ENCODE measurements at places on chromosomes 11 and 22.

GRCh38 chr11:84607975-84608836 lies 1018.9 kb downstream of the DLG2 start:
- DNase-seq, result no peak

DNA sequence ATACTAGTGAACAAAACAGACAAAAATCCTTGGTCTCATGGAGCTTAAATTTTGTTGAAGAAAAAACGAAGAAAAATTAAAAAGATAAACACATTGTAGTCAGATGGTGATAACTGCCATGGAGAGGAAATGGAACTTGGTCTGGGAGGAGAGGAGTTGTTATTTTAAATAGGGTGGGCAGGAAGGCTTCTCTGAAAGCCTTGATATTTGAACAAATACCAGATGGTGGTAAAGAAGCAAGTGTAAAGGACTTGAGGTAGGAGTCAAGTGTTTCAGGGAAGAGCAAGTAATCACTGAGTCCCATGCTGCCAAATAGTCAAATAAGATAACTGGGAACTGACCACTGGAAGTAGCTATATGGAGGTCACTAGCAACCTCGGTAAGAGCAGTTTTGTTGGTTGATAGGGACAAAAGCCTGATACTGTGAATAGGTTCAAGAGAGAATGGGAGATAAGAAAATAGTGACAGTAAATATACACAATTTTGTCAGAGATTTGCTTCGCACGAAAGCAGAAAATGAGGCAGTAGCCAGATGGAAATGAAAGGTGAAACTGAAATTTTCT lies 55.1 kb downstream of the SESN3 start:
- no peak for DNase-seq

GRCh38 chr11:47987310-47987709 lies 7.0 kb downstream of the PTPRJ start:
- no peak for DNase-seq

DNA sequence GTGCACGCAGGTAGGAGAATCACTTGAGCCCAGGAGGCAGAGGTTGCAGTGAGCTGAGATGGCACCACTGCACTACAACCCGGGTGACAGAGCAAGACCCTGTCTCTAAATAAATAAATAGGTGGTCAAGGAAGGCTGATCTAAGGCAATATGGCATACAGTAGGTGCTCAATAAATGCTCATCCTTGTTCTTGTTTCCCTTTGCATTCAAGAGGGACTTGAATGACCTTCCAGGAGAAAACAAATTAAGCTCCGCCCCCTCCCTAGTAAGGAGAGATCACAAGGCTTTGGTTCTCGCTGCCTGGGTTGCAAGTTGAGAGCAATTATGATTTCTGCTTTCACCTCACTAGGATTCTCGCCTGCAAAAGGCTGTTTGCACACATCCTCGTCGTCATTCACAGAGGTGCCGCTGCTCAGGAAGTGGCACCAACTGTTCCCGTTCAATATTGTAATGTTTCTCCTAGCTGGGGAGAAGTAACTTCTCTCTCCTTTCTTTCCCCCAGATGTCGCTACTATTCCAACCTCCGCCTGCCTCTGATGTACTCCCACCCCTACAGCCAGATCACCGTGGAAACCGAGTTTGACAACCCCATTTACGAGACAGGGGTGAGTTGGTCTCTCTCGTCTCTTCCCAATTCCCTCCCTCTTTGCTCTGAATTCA lies 51.8 kb upstream of the ASPHD2 start:
- DNase-seq, result no peak

DNA sequence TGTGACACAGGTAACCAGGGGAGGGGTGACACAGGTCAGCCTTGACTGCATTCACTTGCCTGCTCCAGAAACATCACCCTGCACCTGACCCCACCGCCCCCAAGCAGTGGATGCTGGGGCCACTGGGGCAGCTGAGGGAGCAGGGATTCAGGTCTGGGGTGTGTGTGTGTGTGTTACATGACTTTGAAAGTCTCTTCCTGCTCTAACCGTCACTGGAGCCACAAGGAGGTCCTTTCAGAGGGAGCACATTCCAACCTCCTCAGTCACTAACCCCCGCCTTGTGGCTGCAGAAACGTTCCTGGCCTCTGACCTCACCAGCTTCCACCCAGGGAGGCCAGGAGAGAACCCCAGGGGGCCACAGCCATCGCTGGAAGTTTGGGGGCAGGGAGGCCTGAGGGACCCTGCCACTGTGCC lies 2.9 kb upstream of the FOSL1 start:
- no peak for DNase-seq

DNA sequence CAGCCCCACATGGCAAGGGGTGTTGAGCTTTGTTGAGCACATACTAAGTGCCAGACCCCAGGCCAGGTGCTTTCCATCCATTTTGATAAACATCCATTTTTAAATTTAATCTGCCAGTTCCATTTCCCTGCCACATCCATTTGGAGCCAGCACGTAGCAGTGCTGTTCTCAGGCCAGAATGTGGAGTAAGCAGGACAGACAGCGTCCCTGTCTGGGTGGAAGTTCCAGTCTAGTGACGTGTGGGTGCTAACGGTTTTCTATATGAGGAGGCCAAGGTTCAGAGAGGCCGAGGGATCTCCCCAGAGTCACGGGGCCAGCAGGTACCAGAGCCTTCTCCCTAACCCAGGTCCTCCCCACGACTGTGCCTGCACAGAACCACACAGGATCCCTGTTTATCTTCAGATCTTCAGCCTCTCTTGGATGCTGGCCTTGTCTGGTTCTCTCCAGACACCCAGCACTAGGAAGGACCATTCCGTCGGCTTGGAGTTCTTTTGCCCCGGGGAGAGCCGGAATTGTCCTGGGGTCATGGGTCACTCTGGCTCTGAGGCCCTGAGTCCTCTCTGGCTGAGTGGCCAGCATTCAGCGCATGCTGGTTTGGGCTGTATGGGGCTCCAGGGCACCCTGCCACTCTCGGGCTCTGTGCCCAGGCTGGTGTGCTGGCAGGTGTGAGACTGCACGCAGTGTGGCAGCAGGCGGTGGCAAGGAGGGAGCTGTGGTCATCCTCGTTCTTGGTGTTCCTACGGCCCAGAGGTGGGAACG lies 63.6 kb upstream of the PPARA start:
- no peak for DNase-seq

DNA sequence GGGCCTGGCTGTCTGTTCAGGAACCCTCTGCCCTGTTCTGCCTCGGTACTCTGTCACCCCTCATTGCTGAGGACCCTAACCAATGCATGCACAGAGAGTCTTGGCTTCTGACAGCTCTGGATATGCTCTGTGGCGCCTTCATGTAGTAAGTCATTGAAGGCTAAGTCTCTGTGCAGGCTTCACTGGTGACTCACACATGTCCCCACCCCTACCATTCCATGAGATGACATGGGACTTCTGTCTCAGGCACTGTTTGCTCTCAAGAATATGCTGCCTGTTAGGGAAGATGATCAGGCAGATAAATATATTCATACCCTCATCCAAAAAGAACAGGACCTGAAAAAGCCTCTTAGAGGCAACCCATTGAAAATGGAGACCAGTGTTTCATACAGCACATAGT lies 43.6 kb upstream of the HORMAD2 start:
- no peak for DNase-seq

DNA sequence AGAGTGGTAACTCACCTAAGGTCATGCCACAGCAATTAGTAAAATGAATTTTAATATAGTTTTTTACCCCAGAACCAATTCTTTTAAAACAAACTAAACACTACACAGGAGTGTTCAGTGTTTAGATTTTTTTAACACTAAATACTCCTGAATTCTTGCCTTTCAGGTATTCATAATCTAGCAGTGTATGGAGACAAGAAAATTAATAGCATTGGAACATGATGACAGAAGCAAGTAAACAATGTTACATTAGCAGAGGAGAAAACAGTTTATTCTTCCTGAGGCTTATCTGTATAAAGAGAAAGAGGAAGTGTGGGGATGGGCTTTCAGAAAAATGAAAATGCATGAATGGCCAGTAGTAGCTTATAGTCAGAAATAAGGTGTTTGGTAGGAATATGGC lies 222.1 kb upstream of the FAT3 start:
- no peak for DNase-seq

- no peak for DNase-seq
Observed at GRCh38 chr22:22691716-22692701, 47.6 kb downstream of the GGTLC2 start.

GRCh38 chr11:79353706-79354105 lies 87.1 kb downstream of the TENM4 start:
- no peak for DNase-seq

GRCh38 chr22:20021196-20022181 lies 579 bp downstream of the TANGO2 start:
- no peak for DNase-seq

- DNase-seq, result no peak
Observed at GRCh38 chr22:46111645-46112306, 38.5 kb upstream of the PPARA start.

Data from activated CD8-positive, alpha-beta memory T cell treated with anti-CD3 and anti-CD28 coated beads for 1 hour (primary cell).